ENCODE measurements at places on chromosomes 4 and X.

GRCh38 chrX:124426288-124427169 lies 80.2 kb downstream of the SH2D1A start:
- no peak for DNase-seq

DNA sequence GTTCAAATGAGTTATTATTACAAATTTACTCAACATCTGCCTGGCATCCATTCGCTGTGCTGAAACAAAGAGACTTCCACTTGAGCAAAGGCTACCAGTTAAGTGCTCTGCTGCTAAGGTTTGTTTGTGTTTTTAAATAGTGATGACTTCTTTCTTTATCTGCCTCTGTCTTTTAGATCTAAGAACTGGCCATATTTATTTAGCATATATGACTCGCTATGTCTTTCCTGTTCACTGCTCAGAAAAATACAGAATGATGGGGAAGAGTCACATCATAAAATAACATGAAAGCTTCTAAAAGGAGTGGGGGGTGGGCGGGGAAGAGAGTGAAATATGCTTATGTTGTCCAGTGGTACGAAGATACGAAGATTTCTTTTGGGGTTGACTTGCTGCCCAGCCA lies 322.2 kb downstream of the GPAT3 start:
- DNase-seq = no peak

DNA sequence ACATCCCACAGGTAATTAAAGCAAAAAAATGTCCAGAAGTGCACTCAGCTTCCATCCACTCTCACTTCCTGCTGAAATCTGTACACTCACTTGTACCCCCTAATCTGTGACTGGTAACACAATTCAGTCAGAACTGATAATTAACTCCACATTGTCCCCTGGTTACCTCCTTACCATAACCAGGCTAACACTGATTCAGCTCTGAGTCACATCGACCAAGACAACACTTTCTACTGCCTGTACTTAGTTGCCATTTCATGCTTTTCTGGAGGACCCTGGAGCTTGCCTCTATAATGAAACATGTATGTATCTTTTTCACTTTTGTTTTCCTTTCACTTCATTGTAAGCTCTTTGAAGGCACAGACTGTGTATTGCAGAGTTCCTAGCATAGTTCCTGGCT lies 130.9 kb upstream of the GABRG1 start:
- DNase-seq = no peak

GRCh38 chr4:15197005-15197404 lies 194.7 kb downstream of the CPEB2 start:
- no peak for DNase-seq

DNA sequence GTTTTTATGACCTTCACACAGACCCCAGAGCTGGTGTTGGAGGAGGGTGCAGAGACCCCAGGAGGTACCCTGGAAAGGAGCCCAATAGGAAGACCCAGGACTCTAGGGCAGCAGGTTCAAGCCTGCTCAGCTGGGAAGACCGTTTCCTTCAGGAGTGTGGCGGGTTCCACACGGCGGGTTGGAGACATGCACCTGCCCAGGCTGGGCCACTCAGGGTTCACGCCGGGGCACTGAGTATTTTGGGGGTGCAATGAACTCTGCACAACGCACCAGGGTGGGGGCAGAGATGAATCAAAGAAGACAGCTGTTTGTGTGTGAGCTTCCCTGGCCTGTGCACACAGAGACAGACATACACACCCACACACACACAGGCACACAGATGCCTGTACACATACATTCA lies 52.5 kb upstream of the PPP2R3B start:
- DNase-seq = no peak

DNA sequence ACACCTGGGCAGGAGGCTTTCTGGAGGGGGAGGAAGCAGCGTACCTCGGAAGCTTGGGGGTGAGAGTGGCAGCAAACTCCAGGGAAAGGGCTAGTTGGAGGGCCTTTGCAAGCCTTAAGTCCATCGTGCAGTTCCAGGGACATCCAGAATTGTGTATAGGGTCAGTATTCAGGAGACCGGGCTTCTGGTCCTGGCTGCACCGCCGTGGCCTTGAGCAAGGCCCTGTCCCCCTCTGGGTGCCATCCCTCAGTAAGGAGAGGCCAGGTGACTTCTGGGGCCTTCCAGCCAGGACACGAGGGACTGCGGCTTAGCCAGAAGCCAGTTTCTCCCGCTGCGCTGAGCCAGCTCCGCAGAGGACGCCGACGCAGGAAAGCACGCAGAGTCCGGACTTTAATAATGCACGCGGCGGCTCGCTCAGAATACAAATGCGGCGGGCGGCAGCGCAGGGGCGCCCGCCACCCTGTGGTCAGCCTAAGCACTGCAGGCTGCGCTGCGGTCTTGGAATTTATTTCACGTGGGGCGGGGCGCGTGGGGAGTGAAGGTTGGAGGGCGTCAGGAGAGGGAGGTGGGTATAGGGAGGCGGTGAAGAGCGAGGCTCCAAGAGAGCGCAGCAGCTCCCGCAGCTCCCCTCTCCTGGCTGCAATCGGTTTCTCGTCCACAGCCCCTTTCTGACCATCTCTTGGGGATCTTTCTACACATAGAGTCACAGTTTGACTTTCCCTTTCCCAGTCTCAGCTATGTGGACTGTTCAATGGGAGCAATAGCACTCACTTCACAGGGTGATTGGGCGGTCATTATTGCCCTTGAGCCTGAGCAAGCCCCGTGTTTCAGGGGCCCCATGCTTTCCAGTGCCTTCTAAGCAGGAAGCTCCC lies 94.1 kb upstream of the GPR50 start:
- peak; percentile 88 for DNase-seq

DNA sequence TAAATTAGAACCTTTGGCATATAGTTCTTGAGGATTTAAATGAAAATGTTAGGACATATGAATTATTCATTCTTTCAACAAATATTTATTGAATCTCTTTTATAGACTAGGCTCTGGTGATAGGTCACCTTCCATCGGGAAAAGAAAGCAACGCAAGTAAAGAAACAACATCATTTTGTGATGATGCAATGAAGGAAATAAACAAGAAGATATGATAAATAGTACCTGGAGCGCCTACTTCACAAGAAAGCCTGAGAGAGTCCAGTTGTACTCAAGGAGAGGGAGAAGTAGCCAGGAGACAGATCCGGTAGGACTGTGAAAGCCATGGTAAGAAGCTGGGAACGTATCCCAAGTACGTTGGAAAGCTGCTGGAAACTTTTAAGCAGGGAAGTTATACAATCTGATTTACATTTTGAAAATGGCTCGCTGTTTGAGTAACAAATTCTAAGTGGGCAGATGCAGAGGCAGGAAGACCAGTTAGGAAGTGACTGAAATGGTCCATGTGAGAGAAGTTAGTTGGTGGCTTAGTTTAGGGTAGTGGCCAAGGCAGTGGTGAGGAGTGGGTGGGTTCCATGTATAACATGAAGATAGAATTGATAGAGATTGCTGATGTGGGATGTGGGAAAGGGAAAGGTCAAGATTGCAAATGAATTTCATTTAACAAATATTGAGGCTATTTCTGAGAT lies 17.7 kb upstream of the CPE start:
- DNase-seq = no peak

DNA sequence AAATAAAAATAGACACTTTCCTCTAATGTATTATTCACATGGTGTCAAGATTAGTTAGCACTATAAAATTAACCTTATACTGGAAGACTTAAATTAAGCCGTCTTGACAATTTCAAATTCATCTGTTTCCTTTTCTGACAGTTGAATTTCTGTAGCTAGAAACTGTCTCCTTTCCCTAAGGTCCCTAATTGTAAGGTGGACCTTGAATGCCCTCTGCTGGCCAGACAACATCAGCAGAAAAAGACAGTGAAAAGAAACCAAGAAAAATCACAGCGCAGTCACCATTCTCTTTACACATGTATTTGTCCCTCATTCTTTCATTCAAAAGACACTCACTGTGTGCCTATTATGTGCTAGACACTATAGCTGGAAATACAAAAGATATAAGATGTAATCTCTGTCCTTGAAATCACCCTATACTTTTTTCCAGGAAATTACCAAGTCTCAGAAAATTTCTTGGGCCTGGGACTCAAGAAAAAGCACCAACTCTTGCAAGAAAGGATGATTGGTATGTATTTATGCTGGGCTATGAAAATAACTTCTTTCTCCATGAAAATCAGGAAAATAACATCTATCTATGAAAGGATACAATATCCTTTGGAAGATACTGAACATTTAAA lies 32.7 kb upstream of the AMBN start:
- peak; percentile 74 for DNase-seq

DNA sequence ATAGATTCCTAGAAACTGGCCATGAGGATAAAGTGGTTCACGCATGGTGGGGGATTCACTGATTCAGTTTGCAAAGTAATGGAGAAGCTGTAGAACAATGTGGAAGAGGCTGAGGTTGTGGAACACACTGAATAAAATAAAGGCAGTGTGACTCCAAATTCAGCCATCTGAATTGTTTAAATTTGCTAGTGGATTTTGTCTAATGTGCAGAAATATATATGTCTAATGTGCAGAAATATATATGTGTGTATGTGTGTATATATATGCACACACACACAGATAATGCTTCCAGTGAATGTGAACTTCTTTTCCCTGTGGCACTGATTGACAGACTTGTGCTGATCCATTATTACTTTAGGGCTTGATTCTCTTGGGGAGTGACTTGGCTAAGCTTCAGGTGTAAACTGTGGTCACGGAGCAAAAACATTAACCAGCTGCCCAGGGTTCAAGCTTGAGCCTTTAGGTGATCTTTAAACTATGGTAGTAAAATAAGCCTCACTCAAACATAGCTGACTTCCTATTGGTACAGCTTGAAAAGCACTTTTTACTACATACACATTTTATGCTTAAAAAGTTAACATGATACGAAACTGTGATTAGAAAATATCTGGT lies 3.5 kb downstream of the STBD1 start:
- no peak for DNase-seq

GRCh38 chr4:182717788-182718583 lies 199.2 kb downstream of the DCTD start:
- DNase-seq = no peak

DNA sequence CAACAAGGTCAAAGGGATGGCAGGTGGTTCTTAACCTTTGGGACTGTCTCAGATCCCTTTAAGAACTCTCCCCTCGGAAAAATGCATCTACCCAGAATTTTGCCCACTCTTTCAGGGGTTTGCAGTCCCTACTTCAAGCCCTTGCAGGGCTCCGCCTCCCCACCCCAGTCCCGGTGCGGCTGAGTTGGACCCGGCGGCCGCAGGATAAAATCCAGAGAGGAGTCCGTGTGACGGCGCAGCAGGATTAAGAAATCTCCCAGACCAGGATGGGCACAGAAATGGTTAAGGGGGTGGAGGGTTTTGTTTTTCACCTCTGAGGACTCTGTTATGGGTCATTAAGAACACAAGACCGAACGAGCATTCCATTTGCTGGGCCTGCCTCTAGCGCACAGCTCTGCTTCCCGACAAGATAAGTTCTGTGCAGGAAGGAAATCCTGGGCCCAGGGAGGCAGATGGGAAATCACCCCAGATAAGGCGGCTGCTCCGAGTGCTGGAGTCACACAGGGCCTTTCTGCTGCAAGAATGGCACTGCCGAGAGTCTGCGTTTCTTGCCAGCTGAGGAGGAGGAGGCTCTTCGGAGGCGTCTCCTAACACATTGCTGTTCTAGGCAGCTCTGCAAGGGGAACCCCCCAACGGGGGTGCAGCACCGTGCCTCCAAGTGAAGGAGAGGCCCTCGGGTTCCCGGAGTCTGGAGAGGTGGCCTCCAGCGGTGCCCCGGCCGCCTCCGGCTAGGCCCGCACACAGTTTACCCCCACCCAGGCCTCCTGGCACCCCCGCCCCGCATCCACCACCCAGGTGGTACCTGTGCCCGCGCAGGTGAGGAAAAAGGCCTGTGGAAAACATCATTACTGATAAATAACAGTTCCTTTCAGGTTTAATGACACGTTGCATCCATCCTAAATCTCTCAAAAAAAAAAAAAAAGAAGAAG lies 277.6 kb downstream of the BCOR start:
- peak; percentile 64 for DNase-seq

GRCh38 chr4:144634978-144635747 lies 10.8 kb upstream of the HHIP start:
- no peak for DNase-seq

DNA sequence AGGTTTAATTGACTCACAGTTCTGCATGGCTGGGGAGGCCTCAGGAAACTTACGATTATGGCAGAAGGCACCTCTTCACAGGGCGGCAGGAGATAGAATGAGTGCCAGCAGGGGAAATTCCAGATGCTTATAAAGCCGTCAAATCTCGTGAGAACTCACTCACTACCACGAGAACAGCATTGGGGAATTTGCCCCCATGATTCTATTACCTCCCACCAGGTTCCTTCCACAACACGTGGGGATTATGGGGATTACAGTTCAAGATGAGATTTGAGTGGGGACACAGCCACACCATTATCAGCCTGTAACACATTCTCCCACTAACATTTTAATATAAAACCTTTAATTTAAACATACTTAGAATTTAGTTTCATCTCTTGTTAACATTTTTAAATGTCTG lies 144.7 kb upstream of the SMIM10 start:
- no peak for DNase-seq

- DNase-seq = no peak
These were observed 130.8 kb downstream of the PJA1 start for GRCh38 chrX:69034451-69034850.

GRCh38 chr4:88467392-88467791 lies 10.5 kb downstream of the HERC5 start:
- DNase-seq = no peak

DNA sequence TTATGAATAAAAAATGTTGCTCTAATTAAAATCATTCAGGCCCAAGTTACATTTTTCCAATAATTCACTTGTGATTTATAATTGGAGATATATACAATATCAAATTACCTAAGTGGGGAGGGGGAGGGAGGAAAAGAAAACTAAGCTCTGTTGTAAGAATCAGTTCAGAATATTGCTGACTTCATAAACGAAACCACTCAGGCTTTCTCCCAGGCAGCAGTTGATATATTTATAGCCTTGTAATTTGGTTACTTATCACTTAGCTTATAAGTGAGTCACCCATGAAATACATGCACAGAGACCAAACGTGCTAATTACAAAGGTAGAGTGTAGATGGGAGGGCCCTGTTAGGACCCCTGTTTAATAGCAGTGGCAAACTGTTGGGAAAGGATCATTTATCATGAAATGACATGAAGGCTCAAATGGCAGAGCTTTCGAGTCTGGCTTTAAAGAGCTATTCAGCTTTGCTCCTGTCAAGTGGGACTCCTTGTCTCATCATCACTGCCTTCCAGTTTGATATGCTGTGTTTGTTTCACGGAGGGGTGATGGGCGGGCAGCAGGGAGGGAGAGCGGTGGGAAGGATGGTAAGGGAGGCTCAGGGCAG lies 105.6 kb upstream of the PGRMC2 start:
- peak; percentile 9 for DNase-seq

GRCh38 chr4:161792991-161793390 lies 370.8 kb downstream of the FSTL5 start:
- no peak for DNase-seq

- DNase-seq = no peak
These were observed 92.7 kb upstream of the NDST3 start for GRCh38 chr4:117941611-117942010.

GRCh38 chrX:123219916-123220315 lies 35.8 kb downstream of the GRIA3 start:
- DNase-seq = no peak

- DNase-seq = no peak
These were observed 196.5 kb upstream of the HS3ST1 start for GRCh38 chr4:11625211-11625610.

- no peak for DNase-seq
These were observed 650.8 kb upstream of the FAM241A start for GRCh38 chr4:111494471-111494870.

Measured in brain (organoid and tissue), 16 donors.